Uterus (tissue), 4 donors: ENCODE measurements at places on chromosomes 3 and 15.

GRCh38 chr3:194084284-194084683, 51.7 kb upstream of the HES1 start:
- no peak for DNase-seq

GRCh38 chr3:132573797-132574211, 23.3 kb upstream of the ACKR4 start:
- DNase-seq: no peak

DNA sequence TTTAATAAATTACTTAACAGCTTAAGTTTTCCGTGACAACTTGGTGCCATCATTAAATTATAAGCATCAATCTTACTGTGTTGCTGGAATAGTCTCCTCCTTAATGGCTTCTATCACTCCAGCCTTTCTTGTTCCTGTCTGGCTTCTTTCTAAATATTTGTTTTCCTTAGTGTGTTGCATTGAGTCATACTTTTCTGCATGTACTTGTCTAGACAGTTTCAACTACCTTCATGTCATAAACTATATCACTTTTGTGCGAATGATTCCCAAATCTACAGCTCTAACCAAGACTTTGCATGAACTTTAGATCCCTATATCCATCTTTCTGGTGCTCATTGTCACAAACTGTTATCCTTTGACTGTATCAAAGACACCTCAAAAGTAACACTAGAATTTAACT, 78.4 kb downstream of the AKAP13 start:
- no peak for DNase-seq

GRCh38 chr3:14181253-14181652, 2.6 kb downstream of the LSM3 start:
- DNase-seq: no peak

DNA sequence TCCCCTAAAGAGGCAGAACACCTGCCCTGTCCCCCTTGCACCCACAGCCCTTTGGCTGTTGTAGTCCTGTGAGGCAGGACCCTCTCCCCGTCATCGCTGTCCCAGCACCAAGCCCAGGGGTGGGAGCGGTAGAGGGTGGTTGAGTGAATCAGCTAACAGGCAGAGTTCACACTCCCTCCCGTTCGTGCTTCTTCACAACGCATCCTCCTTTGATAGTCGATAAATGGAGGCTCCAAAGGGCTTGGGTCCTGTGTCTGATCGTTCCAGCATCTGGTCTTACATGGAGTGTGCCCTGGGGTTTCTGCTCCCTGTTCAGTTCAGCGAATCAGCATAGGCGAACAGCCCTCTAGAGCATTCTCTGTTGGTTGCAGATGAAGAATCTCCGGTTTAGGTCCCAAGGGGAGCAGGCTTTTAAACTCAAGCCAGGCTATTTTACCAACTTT, 820 bp upstream of the HMCES start:
- no peak for DNase-seq
